ENCODE measurements at places on chromosomes 11 and 22. TPM values are rescaled to one million over a fixed set of nuclear protein-coding genes. Genes with fewer than 3 reads are reported as not detected.

Gene PYGM
- 8.1 TPM for total RNA-seq

Gene EMID1
- total RNA-seq: 3.7 TPM

Gene TRIM6
- total RNA-seq: 3.3 TPM

Gene MDK
- total RNA-seq: 92.7 TPM

Gene TPBGL
- total RNA-seq: 0.31 TPM

Gene ATL3
- 89.3 TPM for total RNA-seq

Gene DRD4
- total RNA-seq: 4.1 TPM

Gene FOXR1
- not detected for total RNA-seq

Gene POU2AF1
- 1.2 TPM for total RNA-seq

Gene DDIAS
- total RNA-seq: 0.80 TPM
